IPS DF 6.9 (cell line): ENCODE measurements at places on chromosomes 7 and 10.

- H3K4me3 ChIP-seq: no peak overlapping the region
- H3K4me1 ChIP-seq: no peaks in the 10 kb centered on the region
- DNase-seq: no peak
Observed at GRCh38 chr7:49797987-49798660, 24.7 kb downstream of the VWC2 start.

DNA sequence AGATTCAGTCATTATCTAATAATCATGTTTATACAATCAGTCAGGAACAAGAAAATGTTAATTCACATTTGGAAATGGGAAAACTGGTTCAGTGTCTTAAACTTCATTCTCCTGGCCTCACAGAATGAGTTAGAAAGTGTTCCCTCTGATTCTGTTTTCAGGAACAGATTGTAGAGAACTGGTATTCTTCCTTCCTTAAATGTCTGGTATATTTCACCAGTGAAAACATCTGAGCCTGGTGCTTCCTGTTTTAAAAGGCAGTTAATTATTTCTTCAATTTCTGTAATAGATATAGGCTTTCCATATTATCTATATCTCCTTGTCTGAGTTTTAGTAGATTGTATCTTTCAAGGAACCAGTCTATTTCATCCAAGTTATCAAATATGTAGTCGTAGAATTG lies 97.1 kb upstream of the TMEM168 start:
- H3K27me3 ChIP-seq: no peaks in the 10 kb centered on the region
- H3K4me3 ChIP-seq: no peak overlapping the region
- H3K4me1 ChIP-seq: no peaks in the 10 kb centered on the region

- no peak overlapping the region for H3K27ac ChIP-seq
- H3K4me3 ChIP-seq: no peak overlapping the region
- no peaks in the 10 kb centered on the region for H3K4me1 ChIP-seq
- DNase-seq: no peak
- no peaks in the 10 kb centered on the region for H3K36me3 ChIP-seq
Observed at GRCh38 chr7:4722960-4723630, 41.0 kb downstream of the FOXK1 start.

GRCh38 chr7:158811461-158811860 lies 17.8 kb downstream of the ESYT2 start:
- H3K27ac ChIP-seq: no peak overlapping the region
- peaks cover 1% of the 10 kb centered on the region; the same call in 1 of the 2 replicates for H3K4me1 ChIP-seq
- no peaks in the 10 kb centered on the region for H3K36me3 ChIP-seq
- no peak overlapping the region for H3K4me3 ChIP-seq

DNA sequence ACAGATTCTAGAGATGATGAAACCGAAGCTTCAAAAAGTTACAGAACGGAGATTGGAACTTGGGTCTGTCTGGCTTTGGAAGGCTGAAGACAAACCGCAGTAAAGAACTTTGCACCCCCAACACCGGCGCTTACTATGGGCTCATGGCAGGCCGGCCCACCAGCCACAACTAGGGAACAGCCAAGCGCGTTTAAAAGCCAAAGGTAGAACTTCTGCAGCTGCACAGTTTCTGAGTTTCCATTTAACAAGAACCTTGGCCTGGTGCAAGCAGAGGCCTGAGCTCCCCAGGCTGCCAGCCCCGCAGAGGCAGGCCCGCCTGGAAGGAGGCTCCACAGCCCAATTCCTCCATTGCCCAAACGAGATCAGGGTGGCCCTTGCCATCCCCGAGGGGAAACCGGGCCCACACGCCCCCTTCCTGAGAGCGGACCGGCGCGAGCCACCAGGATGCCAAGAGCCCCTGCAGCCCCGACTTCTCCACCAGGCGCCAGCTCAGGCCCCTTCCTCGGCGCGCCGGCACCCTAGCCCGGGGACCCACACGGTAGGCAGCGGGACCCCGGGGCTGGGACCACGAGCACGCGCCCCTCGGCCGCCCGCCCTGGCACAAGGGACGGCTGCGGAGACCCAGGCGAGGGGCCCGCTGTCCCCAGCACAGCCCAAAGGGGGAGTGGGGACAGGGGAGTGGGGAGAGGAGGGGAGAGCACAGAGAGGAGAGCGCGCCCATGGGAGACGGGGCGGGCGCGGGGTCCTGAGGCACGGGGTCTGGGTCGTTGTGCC lies 566 bp downstream of the MAD1L1 start:
- H3K27me3 ChIP-seq: no peaks in the 10 kb centered on the region
- H3K4me3 ChIP-seq: peak overlapping the region; percentile 83
- H3K27ac ChIP-seq: no peak overlapping the region
- DNase-seq: no peak

DNA sequence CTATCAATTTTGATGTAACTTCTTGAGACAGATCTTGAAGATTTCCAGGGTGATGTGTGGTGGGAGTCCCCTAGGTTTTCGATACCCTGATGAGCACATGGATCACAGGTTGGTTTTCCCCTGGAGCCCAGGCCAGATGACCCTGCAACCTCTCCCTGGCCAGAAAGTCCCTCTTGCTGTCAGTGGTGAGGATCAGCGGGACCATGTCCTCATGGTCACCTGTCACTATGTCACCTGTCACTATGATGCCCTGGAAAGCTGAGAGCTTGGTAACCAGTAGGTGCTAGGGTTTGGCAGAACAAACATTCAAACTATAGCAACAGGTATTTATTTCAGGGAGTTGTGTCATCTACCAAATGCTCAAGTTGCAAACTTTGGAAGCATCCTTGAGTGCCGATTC lies 197.9 kb downstream of the ARHGAP12 start:
- H3K27ac ChIP-seq: no peak overlapping the region
- H3K36me3 ChIP-seq: no peaks in the 10 kb centered on the region
- H3K27me3 ChIP-seq: no peaks in the 10 kb centered on the region
- no peaks in the 10 kb centered on the region for H3K4me1 ChIP-seq
- DNase-seq: no peak

- no peak for DNase-seq
- no peaks in the 10 kb centered on the region for H3K27me3 ChIP-seq
- no peak overlapping the region for H3K27ac ChIP-seq
- H3K36me3 ChIP-seq: no peaks in the 10 kb centered on the region
Observed at GRCh38 chr10:118912961-118913600, 116.4 kb upstream of the NANOS1 start.

DNA sequence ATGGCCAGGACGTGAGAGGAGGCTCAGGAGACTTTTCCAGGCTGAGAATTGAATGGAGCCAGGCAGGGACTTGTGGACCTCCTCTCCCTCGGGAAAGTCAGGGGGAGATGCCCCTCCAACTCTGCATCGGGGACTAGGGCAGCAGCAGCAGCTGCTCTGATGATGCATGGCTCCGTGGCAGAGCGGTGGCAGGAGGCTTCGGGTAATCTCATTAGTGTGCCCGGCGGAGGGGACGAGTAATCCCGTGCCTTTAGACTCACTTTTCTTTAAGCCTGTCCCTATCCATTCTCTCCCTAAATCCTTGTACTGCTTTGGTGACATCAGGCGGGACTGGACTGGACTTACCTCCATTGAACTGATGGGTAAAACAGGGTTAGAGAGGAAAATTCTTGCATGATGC lies 75.1 kb downstream of the ZMIZ1 start:
- DNase-seq: no peak
- H3K4me3 ChIP-seq: no peak overlapping the region
- peaks cover 8% of the 10 kb centered on the region for H3K4me1 ChIP-seq
- H3K36me3 ChIP-seq: peaks cover 2% of the 10 kb centered on the region; the same call in 1 of the 2 replicates
- H3K27ac ChIP-seq: no peak overlapping the region

DNA sequence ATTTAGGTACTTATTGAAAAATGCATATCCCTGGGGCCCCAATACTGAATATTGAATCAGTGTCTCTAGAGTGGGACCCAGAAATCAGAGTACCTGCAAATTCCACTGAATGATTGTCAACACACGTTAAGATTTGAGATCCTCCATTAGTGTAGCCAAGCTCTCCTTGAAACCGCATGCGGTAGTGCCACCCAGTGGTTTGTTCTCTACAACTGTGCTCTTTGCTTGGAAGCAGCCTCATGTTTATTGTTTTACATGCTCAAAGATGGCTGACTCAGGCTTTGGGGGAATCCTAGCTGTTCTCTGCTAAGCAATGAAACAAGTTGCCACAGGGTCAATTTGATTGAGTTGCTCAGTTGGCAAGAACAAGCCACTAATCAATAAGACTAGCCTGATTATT lies 340.2 kb upstream of the CELF2 start:
- H3K36me3 ChIP-seq: no peaks in the 10 kb centered on the region
- peak; percentile 70 for DNase-seq
- H3K4me3 ChIP-seq: no peak overlapping the region
- no peaks in the 10 kb centered on the region for H3K4me1 ChIP-seq
- no peaks in the 10 kb centered on the region for H3K27me3 ChIP-seq

DNA sequence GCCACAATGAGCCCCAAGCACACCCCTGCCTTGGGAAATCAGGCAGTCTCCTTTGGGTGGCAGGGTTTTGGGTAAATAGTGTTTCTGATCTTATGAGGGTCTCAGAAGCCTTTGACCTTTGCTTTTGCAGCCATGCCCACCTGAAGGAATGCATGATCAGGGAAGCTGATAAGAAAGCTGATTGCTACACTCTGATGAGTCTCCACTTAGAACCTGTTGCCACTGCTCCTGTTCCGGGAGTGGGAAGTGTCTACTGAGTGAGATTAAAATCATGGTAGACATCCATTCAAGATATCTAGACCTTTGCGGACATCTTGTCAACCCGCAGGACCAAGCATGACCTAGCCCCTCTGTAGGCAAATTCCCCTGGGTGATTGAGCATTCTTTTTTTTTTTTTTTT lies 282.6 kb downstream of the SKIDA1 start:
- H3K27me3 ChIP-seq: no peaks in the 10 kb centered on the region
- H3K27ac ChIP-seq: no peak overlapping the region
- H3K36me3 ChIP-seq: no peaks in the 10 kb centered on the region
- 0 out of 2 replicates have a peak, but pooled peaks cover 1% of the 10 kb centered on the region for H3K4me1 ChIP-seq

- H3K4me1 ChIP-seq: no peaks in the 10 kb centered on the region
- no peak overlapping the region for H3K4me3 ChIP-seq
Observed at GRCh38 chr10:82492647-82493046, 617.7 kb downstream of the NRG3 start.

GRCh38 chr7:67729771-67730170 lies 733.1 kb downstream of the TYW1 start:
- H3K27ac ChIP-seq: no peak overlapping the region
- no peaks in the 10 kb centered on the region for H3K27me3 ChIP-seq
- H3K4me1 ChIP-seq: no peaks in the 10 kb centered on the region
- H3K36me3 ChIP-seq: no peaks in the 10 kb centered on the region

GRCh38 chr10:10460451-10460850 lies 557.2 kb upstream of the CELF2 start:
- H3K4me3 ChIP-seq: no peak overlapping the region

GRCh38 chr10:31762316-31762715 lies 166.3 kb downstream of the ARHGAP12 start:
- H3K27ac ChIP-seq: no peak overlapping the region
- H3K4me1 ChIP-seq: peaks cover 3% of the 10 kb centered on the region; the same call in 1 of the 2 replicates
- no peak for DNase-seq
- H3K27me3 ChIP-seq: no peaks in the 10 kb centered on the region
- H3K4me3 ChIP-seq: no peak overlapping the region
